ENCODE measurements at places on chromosomes 4 and X.

- DNase-seq, result no peak
These were observed 78.1 kb upstream of the HPGD start for GRCh38 chr4:174600391-174600790.

DNA sequence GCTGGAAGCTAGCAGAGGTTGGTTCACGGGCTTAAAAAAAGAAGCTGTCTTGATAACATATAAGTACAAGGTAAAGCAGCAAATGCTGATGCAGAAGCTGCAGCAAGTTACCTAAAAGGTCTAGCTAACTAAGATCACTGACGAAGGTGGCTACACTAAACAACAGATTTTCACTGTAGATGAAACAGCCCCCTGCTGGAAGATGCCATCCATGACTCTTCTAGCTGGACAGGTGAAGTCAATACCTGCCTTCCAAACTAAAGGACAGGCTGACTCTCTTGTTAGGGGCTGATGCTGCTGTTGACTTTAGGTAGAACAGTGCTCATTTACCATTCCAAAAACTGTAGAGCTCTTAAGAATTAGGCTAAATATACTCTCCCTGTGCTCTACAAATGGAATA lies 99.5 kb downstream of the FBXW7 start:
- DNase-seq, result no peak

DNA sequence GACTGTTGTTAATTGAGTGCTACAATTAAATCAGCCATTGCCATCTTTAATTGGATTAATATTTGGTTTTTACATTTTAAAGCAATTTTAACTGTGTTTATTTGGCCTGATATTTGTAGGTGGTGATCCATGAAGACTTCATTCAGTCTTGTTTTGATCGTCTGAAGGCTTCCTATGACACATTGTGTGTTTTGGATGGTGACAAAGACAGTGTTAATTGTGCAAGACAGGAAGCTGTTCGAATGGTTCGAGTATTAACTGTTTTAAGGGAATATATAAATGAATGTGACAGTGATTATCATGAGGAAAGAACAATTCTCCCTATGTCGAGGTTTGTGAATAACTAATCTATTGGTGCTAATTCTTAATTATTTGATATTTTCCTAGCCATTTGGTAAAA lies 82.6 kb downstream of the USP9X start:
- no peak for DNase-seq

GRCh38 chr4:1505511-1506460 lies 99.5 kb upstream of the NKX1-1 start:
- DNase-seq, result no peak

DNA sequence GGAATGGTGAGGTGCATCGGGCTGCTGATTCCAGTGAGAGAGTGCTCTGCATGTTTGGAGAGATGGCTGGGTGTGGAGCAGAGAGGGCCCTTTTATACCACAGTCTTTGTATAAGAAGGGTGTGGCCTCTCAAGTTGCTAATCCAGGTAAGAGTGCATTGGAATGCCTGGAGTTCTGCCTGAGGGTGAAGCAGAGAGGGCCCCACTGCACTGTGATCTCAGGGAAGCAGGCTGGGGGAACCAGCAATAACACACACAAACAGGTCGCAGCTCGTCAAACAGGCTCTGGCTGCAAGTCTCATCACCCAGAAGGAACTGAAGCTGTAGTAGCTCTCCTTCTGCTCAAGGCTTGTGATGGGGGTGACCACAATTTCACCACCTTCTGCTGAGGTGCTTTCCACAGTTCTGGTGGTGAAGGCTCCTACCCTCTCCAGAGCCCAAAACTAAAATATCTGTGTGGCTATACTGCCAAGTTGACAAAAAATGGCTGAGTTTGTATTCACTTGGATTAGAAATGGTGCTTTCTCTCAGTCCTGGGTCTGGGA lies 687.4 kb upstream of the HS3ST1 start:
- no peak for DNase-seq

GRCh38 chrX:114841051-114841450 lies 176.4 kb downstream of the IL13RA2 start:
- no peak for DNase-seq

DNA sequence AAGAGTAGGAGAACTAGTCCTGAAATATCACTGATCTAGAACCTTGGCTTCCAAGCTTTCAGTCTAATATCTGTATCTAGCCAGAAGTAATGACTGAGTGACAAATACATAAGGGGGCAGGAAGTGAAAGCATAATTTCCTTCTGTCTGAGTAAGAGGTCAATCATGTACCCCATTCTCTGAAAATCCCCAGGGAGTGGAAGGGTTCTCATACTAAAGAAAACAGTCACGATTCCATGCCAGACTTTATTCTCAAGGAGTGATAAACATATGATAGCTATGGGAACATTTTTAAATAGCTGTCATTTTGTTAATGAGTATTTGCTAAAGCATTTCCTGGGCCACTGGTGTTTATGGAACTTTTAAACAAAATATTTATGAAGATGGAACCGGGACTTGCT lies 308.5 kb downstream of the ARHGAP24 start:
- no peak for DNase-seq

GRCh38 chr4:35653451-35653850 lies 590.9 kb downstream of the ARAP2 start:
- no peak for DNase-seq

DNA sequence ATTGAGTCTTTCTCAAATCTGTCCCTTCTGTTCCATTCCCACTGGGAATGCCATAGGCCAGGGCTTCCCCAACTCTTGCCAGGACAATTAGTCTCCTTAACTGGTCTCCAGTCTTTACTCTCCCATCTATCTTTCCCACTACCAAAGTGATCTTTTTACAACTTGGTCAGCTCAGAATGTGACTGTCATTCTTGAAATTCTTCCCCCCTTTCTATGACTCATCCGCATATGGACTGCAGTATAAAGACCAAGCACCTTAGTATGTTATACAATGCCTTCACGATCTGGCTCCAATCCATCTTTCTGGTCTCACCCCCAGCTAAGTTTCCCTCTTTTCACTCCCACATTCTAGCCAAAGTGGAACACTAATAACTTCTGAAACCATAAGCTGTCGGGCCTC lies 383.8 kb downstream of the OPHN1 start:
- no peak for DNase-seq

- DNase-seq, result no peak
These were observed 20.3 kb upstream of the SMPX start for GRCh38 chrX:21778236-21778635.

GRCh38 chr4:5683566-5683965 lies 24.8 kb downstream of the EVC2 start:
- no peak for DNase-seq

DNA sequence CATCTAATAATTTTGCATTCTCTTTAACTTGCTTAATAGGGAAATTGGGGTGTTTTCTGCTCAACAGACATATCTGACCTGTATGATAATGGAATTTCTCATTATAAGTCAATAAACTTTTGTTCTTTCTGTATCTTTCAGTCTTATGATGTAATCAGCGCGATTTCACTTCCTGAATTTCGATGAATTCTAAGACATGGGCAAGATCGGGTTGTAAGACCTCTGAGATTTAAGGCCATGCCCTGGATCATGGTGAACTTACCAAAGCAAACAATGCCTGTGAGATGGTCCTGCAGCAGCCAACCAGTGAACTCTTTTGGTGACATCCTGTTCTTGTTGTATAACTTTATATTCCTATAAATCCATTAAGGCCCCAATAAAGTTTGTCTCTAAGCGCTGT lies 88.1 kb downstream of the NBDY start:
- no peak for DNase-seq

- DNase-seq, result no peak
These were observed 47.3 kb downstream of the HUWE1 start for GRCh38 chrX:53639257-53639656.
